Nucleus accumbens (tissue), 56 donors: ENCODE measurements at places on chromosomes 6 and 20.
A peak's percentile ranks its signal among the peaks of the same experiment; 100 is the strongest.

DNA sequence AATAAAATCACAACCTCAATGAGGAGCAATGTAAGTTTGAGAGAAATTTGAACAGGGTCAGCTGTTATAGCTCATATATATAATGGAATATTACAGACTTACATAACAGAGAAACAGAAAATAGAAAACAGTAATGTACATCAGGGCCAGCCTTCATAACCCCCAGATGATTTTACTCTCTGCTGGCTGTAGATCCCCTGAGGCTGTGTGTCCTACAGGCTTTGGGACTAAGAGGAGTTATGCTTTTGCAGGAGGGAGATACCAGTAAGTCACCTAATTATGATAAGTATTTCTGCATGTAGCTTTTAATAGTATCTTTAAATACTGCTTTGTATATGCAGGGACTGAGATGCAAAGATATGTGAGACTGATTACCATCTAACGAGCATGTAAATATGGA lies 105.8 kb upstream of the ASCC3 start:
- no peak for DNase-seq

DNA sequence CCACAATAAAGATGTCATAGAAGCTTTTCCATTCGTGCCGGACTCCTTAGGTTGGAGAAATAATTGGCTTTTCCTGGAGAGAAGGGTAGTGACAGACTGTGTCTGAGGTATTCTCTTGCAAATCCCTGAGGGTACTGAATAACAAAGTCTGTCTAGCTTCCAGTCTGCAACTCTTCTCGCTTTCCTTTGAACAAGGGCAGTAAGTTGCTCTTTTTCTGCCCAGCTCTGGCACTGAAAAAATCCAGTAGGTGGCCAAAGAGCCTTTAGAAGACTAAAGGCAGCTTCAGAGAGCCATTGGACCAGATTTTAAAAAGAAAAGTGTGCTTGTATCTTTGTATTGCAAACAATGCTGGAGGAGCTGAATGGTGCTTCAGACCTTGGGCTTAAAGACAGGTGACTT lies 20.7 kb upstream of the RREB1 start:
- DNase-seq: no peak

- no peak for DNase-seq
Measured at GRCh38 chr6:151147118-151147832, 92.5 kb upstream of the AKAP12 start.

DNA sequence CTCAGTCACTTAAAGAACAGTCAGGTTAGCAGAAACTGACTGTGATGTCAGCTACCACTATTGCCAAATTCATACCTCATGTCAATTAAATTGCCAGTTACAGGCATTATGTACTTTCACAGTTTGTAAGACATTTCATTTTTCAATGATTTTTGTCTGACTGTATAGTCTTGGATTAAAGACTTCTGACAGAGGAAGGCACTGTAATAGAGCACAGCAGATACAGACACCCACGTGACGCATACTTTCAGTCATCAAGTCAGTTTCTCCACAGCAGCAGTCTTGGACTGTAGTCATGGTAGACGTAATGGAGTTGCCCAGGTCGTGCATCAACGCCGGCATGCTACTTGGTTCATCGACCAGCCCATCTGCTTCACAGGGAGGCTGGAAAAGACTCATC lies 29.5 kb upstream of the ELOVL5 start:
- no peak for DNase-seq

DNA sequence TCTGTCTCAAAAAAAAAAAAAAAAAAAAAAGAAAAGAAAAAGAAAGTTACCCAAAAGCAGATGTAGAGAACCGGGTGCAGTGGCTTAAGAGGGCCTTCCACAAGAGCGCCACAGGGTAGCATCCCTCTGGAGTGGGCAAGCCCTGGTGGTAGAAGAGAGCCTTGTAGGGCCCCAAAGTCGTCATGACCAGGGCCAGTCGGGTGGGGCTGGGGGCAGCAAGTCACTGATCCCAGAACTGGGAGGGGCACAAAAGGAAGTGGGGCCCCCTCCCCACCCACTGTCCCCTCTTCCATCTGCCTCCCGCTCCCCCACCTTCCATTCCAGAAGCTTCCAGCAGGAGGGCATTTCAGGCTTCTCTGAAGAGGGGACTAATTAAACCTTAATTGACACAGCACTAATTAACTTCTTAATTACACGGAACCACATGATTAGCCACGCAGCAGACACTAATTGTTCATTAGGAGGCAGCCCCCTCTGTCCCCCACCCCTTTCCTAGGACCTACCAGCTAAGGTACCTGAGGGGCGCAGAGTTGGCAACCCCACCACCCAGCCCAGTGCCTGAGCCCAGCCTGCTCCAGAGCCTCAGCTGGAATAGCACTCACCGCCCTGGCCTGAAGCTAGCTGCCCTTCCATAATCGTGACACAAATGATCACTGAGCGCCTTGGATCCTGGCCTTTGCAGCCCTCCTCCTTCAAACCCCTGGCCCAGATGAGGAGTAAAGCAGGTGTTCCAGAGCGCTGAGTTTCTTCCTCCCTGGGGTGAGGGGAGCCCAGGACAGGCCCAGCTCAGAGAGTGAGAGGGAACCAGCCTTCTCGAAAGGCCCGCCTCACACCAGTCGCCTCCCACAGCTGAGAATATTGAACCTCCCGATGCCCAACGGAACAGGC lies 34.8 kb downstream of the MDFI start:
- no peak for DNase-seq

- no peak for DNase-seq
Measured at GRCh38 chr6:158684311-158684710, 34.5 kb downstream of the SYTL3 start.

GRCh38 chr6:36853325-36853724 lies 14.1 kb upstream of the CPNE5 start:
- no peak for DNase-seq

GRCh38 chr6:143684486-143684885 lies 6.7 kb downstream of the PHACTR2 start:
- DNase-seq: no peak

DNA sequence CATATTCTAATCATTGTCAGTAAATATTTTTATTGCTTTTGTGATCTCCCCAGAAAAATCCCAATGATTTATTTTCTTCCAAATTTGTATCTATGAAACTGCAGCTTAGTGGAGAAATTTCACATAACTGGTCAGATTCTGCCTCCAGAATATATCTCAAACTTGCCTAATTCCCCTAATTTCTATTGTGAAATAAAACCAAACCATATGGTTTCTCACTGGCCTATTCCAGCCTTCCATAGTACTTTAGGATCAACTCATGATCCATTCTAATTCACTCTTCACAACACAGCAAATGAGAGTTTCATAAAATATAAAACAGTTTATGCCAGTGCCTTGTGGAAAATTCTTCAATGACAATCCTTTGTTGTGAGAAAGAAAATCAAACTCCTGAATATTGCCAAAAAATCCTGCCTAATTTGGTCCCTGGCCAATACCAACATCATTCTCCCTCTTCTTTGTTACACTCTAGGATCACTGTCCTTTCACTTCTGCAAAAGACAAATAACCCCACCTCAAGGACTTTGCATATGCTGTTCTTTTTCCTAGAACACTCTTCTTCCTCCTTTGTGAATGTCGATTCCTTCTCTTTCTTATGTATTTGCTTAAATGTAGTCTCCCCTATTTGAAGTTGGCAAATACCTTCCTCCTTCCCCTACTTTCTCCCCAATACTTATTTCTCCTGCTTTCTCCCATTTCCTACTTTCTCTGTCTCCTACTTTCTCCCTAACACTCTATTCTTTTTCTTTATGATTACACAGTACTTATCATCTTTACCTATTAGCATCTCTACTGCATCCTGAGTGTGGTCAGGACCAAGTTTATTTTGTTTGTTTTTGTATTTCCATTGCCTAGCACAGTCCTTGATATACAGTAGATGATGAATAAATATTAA lies 587.5 kb downstream of the RFPL4B start:
- no peak for DNase-seq

GRCh38 chr20:4112481-4113421 lies 97.4 kb upstream of the RNF24 start:
- DNase-seq: no peak

DNA sequence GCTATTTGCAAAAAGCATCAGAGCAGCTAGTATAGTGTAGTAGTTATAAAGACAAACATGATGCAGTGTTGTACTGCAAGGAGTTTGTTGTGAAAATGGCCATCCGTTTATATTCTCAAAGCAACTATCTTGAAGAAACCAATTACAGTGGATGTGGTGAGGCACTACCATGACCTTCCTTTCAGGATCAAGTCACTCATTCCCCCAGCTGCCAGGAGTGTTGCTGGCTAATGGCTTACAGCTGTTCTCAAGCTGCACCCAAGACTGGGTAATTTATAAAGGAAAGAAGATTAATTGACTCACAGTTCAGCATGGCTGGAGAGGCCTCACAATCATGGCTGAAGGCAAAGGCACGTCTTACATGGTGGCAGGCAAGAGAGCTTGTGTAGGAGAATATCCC lies 29.0 kb downstream of the ADGRF4 start:
- DNase-seq: no peak

DNA sequence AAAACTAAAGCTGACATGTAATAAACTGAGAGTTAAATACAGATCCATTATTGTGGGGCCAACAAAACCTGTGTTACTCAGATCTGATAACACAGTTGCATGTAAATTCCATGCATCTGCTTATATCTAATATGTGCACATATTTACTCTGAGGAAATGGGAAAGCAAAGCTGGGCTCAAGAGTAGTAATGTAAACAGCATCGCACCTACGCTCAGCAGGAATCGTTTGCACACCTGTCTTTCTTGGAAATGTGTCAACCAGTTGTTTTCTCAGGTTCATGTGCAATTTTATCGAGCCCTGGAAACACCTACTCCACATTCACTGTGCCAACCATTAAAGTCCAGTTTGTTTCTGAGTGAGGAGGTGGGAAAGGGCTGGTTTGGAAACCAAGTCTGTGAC lies 80.3 kb upstream of the CNKSR3 start:
- no peak for DNase-seq

DNA sequence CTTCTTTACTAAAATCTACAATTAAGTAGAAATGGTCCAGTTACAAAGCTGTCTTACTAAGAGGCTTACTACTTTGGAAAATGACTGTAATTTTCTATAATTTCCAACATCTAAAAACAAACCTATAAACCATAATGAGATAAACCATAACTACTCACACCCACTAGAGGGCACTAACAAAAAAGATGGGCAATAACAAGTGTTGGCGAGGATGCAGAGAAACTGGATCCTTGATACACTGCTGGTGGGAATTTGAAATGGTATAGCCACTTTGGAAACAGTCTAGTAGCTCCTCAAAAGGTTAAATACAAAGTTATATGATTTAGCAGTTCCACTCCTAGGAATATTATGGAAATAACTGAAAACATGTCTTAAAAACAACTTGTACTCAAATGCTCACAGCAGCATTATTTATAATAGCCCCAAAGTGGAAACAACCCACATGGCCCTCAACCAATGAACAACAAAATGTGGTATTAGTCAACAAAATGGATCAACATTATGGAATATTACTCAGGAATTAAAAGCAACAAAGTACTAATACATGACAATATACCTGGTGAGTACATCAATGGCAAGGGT lies 50.6 kb downstream of the GJA10 start:
- DNase-seq: no peak

- no peak for DNase-seq
Measured at GRCh38 chr6:45952546-45952945, 63.1 kb downstream of the CLIC5 start.

DNA sequence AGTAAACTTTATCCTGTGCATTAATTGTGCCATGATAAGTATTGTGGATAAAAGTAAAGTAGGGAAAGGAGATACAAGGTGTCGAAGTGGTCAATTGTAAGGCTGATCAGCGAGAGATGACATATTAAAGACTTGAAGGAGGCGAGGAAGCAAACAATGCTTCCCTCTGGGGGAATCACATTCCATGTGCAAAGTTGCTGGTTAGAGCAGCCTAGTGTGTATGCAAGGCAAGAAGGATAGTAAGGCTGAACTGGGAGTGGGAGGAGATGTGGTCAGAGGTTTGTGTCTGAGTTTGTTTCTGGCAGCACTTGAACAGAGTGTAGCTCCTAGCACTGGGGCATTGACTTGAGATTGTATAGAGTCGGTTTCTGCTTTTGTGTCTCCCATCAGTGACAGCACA lies 122.9 kb downstream of the SLC35F1 start:
- no peak for DNase-seq

- DNase-seq: no peak
Measured at GRCh38 chr20:16699293-16699692, 30.5 kb upstream of the SNRPB2 start.

- DNase-seq: no peak
Measured at GRCh38 chr20:47188540-47188939, 168.0 kb downstream of the ZMYND8 start.

DNA sequence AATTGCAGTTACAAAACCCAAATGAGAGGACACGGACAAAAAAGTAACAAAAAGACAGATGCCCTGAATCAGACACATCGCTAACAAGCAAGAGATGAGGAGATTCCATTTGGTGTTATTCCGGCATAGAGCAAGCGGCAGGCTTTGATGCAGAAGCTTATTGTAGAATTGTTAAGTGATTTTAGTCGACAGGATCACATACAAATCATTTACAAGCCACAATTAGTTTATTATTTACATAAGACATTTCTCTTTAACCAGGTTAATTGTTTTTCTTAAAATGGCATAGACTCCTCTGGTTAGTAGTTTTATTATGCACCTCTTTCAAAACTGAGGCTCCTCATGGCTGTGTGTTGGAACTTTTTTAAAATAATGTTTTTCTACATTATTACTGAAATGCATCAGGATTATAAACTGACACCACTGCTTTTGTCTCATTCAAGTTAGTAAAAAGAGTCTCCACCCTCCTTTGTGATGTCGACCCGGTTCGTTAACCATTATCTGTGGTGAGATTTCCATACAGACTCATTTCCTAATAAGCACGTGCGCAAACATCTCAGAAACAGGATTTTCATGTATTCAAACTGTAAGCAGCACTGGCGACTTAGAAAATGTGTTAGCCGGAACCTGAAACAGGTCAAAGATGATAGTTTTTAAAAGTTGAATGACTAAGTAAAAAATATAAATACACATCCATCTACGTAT lies 119.8 kb downstream of the COL12A1 start:
- DNase-seq: no peak

GRCh38 chr6:11166948-11167347 lies 55.4 kb upstream of the ERVFRD-1 start:
- no peak for DNase-seq

GRCh38 chr20:7496394-7496991 lies 443.8 kb downstream of the HAO1 start:
- no peak for DNase-seq

GRCh38 chr20:20360464-20360863 lies 7.4 kb upstream of the INSM1 start:
- peak; percentile 37 for DNase-seq

GRCh38 chr6:73236144-73236750 lies 11.0 kb upstream of the KHDC1L start:
- no peak for DNase-seq
